ENCODE measurements at places on chromosomes 5 and 9.

- no peaks in the 10 kb centered on the region for H3K36me3 ChIP-seq
- H3K4me1 ChIP-seq, result peaks cover 16% of the 10 kb centered on the region
- H3K4me3 ChIP-seq, result no peak overlapping the region
- no peak overlapping the region for H3K27ac ChIP-seq
- H3K27me3 ChIP-seq, result no peaks in the 10 kb centered on the region
- no peak for DNase-seq
Measured at GRCh38 chr5:56729488-56729887, 85.9 kb upstream of the MAP3K1 start.

GRCh38 chr5:176734756-176735342, 75.5 kb upstream of the UNC5A start:
- no peaks in the 10 kb centered on the region for H3K4me1 ChIP-seq
- peak; percentile 73 for DNase-seq
- H3K36me3 ChIP-seq, result no peaks in the 10 kb centered on the region
- H3K27ac ChIP-seq, result no peak overlapping the region
- peaks cover 46% of the 10 kb centered on the region for H3K27me3 ChIP-seq

DNA sequence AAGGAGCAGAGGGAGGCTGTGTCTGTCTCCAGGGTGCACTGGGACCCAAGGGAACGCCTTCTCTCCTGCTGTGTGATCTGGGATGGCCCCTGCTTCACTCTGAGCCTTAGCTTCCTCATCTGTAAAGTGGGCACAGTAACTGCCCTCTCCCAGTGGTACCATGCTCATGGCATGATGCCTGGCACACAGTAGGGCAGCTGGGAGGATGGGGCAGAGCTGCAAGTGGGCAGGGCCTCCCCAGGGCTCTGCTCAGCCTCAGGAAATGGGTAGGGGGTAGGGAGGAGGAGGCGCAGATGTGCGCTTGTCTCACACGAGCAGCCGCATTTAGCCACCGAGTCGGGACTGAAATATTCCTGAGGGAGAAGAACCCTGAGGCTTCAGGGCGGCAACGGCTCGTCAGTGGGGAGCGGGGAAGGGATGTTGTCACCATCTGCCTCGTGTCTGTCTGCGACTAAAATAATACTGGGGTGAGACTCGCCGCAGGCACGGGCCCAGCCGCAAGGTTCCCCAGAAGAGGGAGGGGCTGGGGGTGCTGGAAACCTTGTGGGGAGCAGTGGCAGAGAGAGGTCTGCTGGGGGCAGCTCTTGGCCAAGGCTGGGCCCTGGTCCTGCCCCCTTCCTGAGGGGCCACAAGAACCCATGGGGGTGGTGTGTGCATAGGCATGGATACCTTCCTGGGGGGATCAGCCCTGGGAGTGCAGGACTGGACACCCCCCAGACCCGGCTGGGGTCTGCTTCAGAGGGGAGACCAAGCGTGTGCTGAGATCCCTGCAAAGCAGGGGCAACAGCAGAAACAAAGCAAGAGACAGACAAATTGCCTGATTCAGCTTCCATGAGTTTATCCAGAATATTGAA, 55.2 kb upstream of the PSD2 start:
- H3K27me3 ChIP-seq, result no peaks in the 10 kb centered on the region
- DNase-seq, result no peak
- H3K36me3 ChIP-seq, result no peaks in the 10 kb centered on the region

DNA sequence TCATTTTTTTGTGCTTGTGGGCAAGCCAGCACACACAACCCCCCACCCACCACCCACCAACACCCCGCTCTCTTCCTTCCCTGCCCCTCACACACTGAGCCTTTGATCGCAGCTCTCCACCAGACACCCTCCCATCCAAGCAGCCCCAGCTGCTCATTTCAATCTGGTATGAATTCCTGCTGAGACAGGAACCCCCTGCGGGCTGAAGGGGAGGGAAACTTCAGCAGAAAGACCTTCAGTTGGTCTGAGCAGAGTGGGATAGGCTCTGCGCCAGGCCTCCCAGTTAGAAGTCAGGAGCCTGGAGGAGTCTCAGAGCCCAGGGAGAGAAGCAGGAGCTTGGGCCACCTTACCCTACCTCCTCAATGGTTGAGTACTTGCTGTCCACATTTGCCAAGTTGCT, 7.2 kb downstream of the PCDHGC5 start:
- no peak for DNase-seq
- H3K27me3 ChIP-seq, result no peaks in the 10 kb centered on the region
- H3K4me3 ChIP-seq, result peak overlapping the region; percentile 46
- peak overlapping the region; percentile 91 for H3K27ac ChIP-seq
- peaks cover 14% of the 10 kb centered on the region for H3K36me3 ChIP-seq
- H3K4me1 ChIP-seq, result peaks cover 48% of the 10 kb centered on the region

DNA sequence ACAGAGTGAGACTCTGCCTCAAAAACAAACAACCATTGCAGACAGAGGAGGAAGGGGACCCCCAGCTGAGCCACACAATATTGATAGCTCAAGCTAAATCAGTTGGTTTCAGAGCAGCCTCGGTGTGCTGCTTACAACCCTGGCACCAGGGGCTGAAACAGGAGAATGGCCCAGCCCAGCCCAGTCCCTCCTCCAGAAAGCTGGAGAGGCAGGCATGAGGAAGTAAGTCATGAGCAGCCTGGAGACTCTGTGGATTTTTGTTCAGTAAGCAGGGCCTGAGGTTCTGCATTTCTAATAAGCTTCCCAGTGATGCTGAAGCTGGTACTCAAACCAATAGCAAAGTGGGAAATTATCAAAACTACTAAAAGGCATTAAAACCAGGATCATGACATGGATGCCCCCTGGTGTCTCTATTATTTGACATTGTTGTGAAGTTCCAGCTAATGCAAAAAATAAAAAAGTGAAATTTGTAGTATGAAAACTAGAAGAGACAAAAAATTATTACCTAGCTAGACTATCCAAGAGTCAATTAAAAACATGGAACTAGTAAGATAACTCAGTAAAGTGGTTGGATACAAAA, 14.2 kb downstream of the PRRT1B start:
- peaks cover 3% of the 10 kb centered on the region for H3K36me3 ChIP-seq
- H3K4me1 ChIP-seq, result peaks cover 11% of the 10 kb centered on the region
- peaks cover 12% of the 10 kb centered on the region for H3K27me3 ChIP-seq
- H3K4me3 ChIP-seq, result no peak overlapping the region
- no peak for DNase-seq
- no peak overlapping the region for H3K27ac ChIP-seq

DNA sequence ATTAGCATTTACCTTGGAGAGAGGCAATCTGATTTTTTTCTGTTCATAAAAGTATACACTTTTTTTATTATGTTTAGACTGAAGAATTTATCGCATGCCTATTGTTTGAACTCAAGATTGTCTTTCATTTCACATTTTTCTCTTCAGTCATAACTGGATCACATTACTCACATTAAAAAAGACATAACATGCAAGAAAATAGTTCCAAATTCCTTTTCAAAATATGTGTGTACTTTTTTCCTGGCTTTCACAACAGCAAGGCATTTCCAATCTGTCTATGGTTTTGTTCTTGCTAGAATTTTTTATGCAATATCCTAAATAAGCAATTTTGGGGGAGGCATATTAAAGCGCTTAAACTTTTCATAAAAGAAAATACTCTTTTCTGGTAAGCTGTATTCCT, 21.2 kb downstream of the FTMT start:
- H3K27ac ChIP-seq, result no peak overlapping the region
- H3K4me1 ChIP-seq, result peaks cover 2% of the 10 kb centered on the region
- DNase-seq, result no peak
- peaks cover 17% of the 10 kb centered on the region for H3K27me3 ChIP-seq

Measured in osteocyte (in vitro differentiated cells).